ENCODE measurements at places on chromosomes 5 and 9. TPM values are rescaled to one million over a fixed set of nuclear protein-coding genes. Genes with fewer than 3 reads are reported as not detected.
A peak's percentile ranks its signal among the peaks of the same experiment; 100 is the strongest.

PTGS1 gene
- total RNA-seq, result 0.92 TPM

GRCh38 chr9:93071464-93071863 lies 13.0 kb downstream of the SUSD3 start:
- DNase-seq, result no peak

GRCh38 chr5:103667068-103667467 lies 104.5 kb upstream of the NUDT12 start:
- DNase-seq, result no peak

DNA sequence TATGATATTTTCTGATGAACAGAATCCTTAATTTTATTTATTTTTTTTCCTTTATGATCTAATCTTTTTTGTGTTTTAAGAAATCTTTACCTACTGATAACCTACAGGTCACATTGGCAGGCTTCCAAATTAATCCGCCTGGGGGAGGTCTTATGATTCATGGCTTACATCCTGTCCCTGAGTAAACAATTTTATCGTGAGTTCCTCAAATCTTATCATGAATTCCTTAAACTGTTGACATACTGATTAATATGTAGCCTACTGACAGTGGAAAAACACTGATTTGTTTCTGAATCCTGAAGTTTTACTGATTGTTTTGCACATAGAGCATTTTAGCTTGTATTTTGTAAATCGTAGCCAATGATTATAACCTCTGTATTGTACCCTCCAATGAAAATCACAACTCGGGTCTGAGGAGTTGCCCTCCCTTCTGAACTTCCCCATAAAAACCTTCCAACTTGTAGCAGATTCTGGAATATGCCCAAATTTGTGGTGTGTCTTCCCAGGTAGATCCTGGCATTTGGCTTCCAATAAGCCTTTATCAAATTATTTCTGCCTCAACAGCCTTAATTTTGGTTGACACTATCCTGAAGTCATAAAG lies 105.6 kb downstream of the VCAN start:
- DNase-seq, result peak; percentile 41

DNA sequence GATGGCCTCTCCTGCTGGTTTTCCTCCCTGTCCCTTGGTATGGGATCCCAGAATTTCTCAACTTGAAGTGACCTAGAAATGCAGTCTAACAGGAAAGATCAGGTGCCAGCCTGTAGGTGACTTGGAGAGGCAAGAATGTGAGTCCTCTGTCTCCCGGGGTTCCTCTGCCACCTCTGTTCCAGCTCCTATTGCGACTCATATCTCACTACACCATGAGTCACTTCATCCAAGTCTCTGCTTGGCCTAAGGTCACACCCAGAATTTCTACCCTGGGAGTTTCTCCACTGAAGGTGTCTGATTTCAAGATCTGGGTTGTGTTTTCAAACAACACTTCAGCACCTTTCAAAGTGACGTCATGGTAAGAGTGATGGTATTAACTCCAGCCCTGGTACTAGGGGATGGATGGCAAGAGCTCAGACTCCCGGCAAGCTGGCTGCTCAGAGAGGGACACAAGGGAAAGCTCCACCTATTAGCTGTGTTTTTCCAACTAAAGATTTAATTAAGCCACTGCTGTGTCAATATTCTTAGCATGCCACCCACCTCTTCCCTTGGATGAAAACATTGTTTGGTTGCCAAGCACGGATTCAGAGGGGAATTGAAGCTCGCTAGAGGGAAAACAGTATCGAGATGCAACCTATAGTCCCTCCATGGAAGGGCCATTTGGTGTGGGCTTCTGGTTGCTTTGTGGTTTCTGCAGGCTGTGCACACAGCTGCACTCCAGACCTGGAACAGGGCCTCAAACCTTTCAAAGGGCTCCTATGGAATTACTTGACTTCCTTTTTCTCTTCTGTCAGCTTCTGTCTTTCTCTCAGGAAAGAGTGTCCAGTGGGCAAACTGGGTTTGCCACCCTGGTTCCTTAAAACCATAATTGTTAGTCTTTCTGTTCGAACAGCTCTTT lies 205.7 kb downstream of the GAS1 start:
- peak; percentile 13 for DNase-seq

DNA sequence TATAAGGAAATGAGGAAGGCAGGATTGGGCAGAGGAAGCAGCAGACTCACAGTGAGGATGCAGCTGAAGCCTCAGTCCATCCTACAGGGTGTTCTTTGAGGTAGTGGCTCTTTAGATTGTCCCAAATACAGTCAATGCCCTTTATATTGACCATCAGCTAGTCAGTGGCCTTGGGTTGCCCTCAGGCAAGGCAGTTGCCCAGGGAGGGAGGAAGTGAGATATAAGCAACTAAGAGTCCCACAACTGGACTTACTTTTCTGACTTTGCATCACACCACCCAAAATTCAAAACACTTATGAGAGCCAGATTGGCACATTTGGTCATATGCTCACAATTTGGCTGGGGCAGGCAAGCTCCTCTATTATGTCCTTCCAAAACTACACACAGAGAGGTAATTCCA lies 9.4 kb upstream of the SLC12A2 start:
- DNase-seq, result no peak

DNA sequence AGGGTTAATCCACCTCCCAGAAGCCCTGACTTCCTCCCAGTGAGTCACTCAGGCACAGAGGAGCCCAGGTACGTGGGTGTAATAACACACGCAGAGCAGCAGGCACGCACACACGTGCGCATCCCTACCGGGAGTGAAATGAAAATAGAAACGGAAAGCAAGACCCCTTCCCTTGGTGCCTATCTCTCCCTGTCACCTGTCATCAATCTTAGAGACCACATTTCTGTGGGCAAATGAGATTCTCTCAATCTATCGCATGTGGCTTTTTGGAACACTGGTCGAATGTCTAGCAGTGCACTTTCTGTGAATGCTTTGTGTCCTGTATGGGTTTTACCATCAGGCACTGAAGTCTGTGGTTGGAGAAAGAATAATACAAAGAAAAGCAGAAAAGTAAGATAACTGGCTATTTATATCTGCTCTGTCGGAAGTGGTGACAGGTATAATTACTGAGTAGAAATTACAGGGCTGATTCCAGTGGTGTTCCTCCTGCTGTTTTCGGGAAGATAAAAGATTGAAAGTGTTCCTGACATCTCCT lies 137.7 kb upstream of the GRIA1 start:
- no peak for DNase-seq

- DNase-seq, result no peak
These were observed 11.4 kb downstream of the AP3B1 start for GRCh38 chr5:78283105-78283504.

- DNase-seq, result no peak
These were observed 142.7 kb downstream of the C5orf15 start for GRCh38 chr5:133825631-133826289.

Data from pancreas (tissue), 10 donors.